ENCODE measurements at places on chromosomes 7 and 10.

- no peak for DNase-seq
Measured at GRCh38 chr10:104076743-104077160, 8.9 kb downstream of the COL17A1 start.

DNA sequence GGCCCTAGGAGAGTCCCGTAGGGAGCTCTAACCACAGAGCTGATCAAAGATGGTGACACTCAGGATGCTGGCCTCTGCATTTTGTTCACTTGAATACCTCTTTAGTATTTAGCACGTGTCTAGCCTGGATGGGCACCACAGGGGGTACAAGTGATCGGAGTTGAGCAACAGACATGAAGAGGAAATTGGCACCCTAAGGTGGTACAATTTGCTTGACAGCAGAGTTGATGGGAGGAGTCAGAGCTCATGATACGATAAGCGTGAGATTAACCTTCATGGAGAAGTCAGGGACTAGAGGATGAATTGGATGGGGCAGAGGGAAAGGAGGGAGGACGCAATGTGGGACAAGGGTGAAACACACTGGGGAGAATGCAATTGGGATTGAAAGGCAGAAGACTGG lies 9.9 kb upstream of the ZNF212 start:
- no peak for DNase-seq

GRCh38 chr10:78712147-78712546 lies 356.6 kb upstream of the ZMIZ1 start:
- DNase-seq: no peak

- DNase-seq: no peak
Measured at GRCh38 chr10:122468926-122469781, 7.8 kb downstream of the HTRA1 start.

DNA sequence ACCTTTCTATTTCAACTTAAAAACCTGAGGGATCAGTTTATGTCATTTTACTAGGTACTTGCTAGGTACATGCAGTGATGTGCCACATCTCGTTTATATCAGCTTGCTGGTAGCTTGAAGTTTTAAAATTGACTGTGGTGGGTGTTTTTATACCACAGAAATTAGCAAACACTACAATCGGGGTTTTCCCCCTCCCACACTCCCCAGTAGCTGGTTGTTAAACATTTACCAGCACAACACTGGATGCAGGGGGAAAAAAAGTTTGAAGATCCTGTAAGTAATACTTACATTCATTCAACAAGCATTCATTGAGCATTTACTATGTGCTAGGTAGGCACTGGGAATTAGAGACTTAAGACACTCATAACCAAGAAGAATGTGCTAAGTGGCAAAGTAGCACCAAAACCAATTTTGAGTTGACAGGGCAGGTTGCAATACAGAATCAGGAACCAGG lies 32.6 kb downstream of the USP6NL start:
- DNase-seq: peak; percentile 51

GRCh38 chr7:38185395-38186307 lies 7.6 kb downstream of the STARD3NL start:
- DNase-seq: no peak

- no peak for DNase-seq
Measured at GRCh38 chr7:148849393-148850098, 34.5 kb downstream of the EZH2 start.

DNA sequence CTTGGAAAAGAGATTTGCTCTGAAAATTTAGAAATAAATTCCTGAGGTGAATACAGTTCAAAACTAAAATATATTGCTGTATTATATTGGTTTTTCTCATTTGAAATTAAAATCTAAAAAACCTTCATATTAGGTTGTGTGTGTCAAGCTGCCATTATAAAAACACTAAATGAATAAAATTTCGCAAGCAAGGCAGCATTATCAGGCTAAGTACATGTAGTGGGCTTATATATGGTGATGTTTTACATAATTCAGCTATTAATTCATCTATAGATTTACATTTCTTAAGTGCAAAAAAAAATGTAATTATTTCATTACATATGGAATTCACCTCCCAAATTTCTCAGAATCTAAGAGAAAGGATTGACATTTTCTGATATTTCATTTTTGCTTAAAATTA lies 5.3 kb downstream of the MEOX2 start:
- DNase-seq: no peak

- no peak for DNase-seq
Measured at GRCh38 chr7:145156834-145157233, 321.0 kb upstream of the TPK1 start.

GRCh38 chr10:24825551-24825950 lies 101.9 kb upstream of the ARHGAP21 start:
- no peak for DNase-seq

- no peak for DNase-seq
Measured at GRCh38 chr10:69641261-69641980, 11.4 kb downstream of the FAM241B start.

- DNase-seq: no peak
Measured at GRCh38 chr7:35035511-35035961, 1.7 kb downstream of the DPY19L1 start.

GRCh38 chr10:129305046-129305445 lies 162.0 kb upstream of the MGMT start:
- no peak for DNase-seq

GRCh38 chr10:30970760-30971460 lies 60.8 kb downstream of the ZNF438 start:
- DNase-seq: no peak

- no peak for DNase-seq
Measured at GRCh38 chr7:151493083-151493482, 26.6 kb downstream of the RHEB start.

GRCh38 chr7:54810401-54810800 lies 51.4 kb upstream of the SEC61G start:
- DNase-seq: no peak

DNA sequence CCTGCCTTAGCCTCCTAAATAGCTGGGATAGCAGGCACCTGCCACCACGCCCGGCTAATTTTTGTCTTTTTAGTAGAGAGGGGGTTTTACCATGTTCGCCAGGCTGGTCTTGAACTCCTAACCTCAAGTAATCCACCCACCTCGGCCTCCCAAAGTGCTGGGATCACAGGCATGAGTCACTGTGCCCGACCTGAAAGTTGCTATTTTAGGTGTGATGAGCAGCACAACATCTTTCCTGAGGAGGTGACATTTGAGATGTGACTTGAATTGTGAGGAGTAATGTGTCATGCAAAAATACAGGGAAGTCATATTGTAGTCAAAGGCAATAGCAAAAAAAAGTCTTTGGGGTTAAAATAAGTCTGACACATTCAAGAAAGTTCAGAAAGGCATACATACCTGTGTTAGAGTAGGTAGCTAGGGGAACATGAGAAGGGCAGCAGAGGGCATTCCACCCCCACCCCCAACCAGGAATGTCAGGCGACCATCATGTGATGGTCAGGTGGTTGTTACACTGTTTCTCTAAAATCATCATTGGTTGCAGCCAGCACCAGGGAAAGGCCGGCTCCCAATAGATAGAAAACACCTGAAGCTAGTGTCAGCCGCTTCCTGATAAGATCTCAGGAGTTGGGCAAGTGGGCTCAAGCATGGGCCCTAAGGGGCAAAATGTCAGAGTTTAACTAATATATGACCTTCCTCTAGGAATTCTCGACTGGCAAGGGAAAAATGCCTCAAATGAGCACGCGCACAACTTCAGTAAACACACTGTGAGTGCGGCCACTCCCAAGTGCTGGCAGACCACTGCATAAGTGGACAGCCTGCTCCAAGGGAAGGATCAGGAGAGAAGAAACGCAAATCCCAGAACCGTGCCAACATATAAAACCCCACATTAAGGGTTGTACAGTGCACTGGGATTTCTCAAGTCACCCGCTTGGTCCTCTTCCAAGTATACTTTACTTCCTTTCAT lies at the start of gene TACC2:
TSS of gene TACC2 (plus strand) at position 803 of the 964 bp plus-strand sequence. CDS start 32,819 bp downstream, outside the sequence.
- DNase-seq: no peak

Data from CD8-positive, alpha-beta T cell (primary cell).